ENCODE measurements at places on chromosomes 1 and 21. TPM values are rescaled to one million over a fixed set of nuclear protein-coding genes. Genes with fewer than 3 reads are reported as not detected.

DNA sequence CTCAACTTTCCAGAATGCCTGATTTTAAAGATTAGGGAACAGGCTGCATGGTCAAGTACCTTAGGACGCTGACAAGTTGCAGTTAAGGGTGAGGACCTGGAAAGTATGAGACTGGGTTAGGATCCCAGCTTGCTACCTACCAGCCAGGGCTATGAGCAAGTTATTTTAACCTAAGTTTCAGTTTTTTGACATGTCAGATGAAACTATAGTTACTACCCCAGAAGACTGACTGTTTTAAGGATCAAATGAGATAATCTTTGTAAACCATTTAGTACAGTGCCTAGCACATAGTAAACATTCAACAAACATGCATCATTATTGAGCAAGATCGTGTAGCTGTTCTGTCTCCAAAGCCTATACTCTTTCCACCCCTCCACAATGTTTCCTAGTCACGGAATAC is 14.4 kb downstream of the THEMIS2 start:
- DNase-seq, result no peak

DNA sequence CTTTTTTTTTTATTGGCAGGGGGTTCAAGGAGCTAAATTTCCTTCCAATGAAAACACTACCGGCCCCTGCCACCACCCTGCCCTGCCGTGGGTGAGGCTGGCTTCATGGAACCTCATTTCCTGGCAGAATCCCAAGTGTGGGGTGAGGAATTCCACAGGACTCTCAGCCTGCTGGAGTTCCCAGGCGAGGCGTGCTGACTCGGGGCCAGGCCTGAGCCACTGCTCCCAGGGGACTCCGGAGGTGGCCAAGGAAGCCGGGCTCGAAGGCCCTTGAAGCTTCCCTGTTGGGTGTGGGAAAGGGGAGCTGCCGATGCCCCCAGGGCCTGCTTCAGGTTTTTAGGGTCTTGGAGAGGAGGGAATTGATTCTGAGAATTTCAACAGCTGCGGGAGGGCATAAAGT is 95.3 kb upstream of the ACTRT2 start:
- no peak for DNase-seq

ACTN2 gene
- total RNA-seq, result not detected

EPHA10 gene
- total RNA-seq, result 7.6 TPM

ADAMTS1 gene
- 0.26 TPM for total RNA-seq

TMOD4 gene
- 1.2 TPM for total RNA-seq
